Activated CD4-positive, alpha-beta memory T cell treated with anti-CD3 and anti-CD28 coated beads for 36 hours (primary cell): ENCODE measurements at places on chromosomes 7 and 10.

- H3K4me3 ChIP-seq: no peak overlapping the region
- no peaks in the 10 kb centered on the region for H3K27me3 ChIP-seq
- peaks cover 17% of the 10 kb centered on the region for H3K4me1 ChIP-seq
Observed at GRCh38 chr7:871900-872537, 4.3 kb upstream of the GET4 start.

- H3K27ac ChIP-seq: no peak overlapping the region
- H3K4me1 ChIP-seq: no peaks in the 10 kb centered on the region
- no peaks in the 10 kb centered on the region for H3K27me3 ChIP-seq
- DNase-seq: no peak
Observed at GRCh38 chr7:107286751-107287621, 118.2 kb downstream of the HBP1 start.

GRCh38 chr10:124636271-124636995 lies 107.7 kb downstream of the FAM53B start:
- H3K36me3 ChIP-seq: peaks cover 14% of the 10 kb centered on the region
- H3K4me3 ChIP-seq: no peak overlapping the region
- no peaks in the 10 kb centered on the region for H3K27me3 ChIP-seq
- peak overlapping the region; percentile 72 for H3K27ac ChIP-seq

DNA sequence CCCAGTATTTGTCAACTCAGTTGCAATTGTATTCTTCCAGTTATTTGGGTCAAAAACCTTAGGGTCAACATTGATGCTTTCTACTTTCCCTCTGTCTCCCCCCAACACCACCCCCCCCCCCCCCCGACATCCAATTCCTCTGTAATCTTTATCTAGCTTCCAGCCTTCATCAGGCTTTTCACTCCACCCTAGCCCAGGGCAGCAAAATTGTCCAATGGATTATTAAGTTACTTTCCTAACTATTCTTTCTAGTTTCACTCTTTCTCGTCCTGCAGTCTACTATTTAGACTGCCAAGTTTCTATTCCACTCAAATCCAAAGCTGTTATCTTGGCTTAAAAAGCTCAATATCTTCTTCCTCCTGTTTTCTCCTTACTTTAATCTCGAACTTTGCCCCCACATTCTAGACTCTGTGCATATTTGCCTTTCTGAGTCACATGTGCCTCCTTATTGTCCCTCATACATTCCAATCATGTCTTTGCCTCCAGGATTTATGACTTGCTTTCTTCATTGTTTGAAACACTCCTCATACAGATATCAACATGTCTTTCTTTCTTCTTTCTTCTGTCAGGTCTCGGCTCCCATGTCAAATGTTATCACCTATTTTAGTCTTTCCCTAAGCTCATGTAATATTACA lies 196.6 kb upstream of the TMEM196 start:
- no peak for DNase-seq
- no peaks in the 10 kb centered on the region for H3K36me3 ChIP-seq
- no peak overlapping the region for H3K27ac ChIP-seq

- no peak for DNase-seq
- H3K4me1 ChIP-seq: peaks cover 15% of the 10 kb centered on the region
- peaks cover 14% of the 10 kb centered on the region for H3K27me3 ChIP-seq
Observed at GRCh38 chr10:132957981-132958882, 15.9 kb upstream of the CFAP46 start.

DNA sequence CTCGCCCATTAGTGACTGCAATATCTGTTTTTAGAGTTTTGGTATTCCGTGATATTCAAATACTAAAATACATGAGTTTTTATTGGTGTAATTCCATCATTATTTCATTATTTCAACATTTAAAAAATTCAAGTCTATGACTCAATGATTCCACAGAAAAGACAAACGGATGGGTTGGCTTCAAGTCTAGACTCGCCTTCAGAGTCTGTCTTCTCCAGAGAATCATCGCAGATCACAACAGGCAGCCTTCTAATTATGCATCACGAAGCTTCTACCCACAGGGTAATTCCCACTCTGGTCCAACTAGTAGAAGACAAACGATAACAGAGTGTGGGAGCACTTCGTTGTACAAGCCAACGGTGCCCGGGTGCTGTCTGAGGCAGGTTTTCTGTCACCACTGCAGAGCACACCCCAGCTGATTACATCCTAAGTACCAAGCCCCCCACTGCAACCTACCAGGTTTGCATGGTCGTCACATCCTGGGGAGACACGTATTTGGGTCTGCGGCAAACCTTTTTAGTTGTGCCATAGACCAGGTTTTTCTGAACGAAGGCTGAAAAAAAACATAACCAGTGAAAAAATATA lies 28.9 kb downstream of the PARP12 start:
- H3K27ac ChIP-seq: no peak overlapping the region
- H3K27me3 ChIP-seq: no peaks in the 10 kb centered on the region
- no peak for DNase-seq
- H3K4me3 ChIP-seq: no peak overlapping the region
- peaks cover 15% of the 10 kb centered on the region for H3K4me1 ChIP-seq
- peaks cover 22% of the 10 kb centered on the region for H3K36me3 ChIP-seq

GRCh38 chr7:74029991-74030415 lies 2.0 kb downstream of the ELN start:
- H3K36me3 ChIP-seq: no peaks in the 10 kb centered on the region
- peaks cover 38% of the 10 kb centered on the region for H3K27me3 ChIP-seq
- H3K4me1 ChIP-seq: peaks cover 6% of the 10 kb centered on the region
- H3K4me3 ChIP-seq: no peak overlapping the region
